ENCODE measurements at places on chromosomes 5 and 9.

GRCh38 chr5:96022971-96023370 is 61.3 kb upstream of the ELL2 start:
- DNase-seq: no peak

GRCh38 chr5:138946831-138947560 is 71.9 kb upstream of the LRRTM2 start:
- no peak for DNase-seq

GRCh38 chr9:124964604-124965003 is 23.7 kb upstream of the GOLGA1 start:
- no peak for DNase-seq

GRCh38 chr5:66113160-66113559 is 30.9 kb upstream of the SREK1 start:
- no peak for DNase-seq

DNA sequence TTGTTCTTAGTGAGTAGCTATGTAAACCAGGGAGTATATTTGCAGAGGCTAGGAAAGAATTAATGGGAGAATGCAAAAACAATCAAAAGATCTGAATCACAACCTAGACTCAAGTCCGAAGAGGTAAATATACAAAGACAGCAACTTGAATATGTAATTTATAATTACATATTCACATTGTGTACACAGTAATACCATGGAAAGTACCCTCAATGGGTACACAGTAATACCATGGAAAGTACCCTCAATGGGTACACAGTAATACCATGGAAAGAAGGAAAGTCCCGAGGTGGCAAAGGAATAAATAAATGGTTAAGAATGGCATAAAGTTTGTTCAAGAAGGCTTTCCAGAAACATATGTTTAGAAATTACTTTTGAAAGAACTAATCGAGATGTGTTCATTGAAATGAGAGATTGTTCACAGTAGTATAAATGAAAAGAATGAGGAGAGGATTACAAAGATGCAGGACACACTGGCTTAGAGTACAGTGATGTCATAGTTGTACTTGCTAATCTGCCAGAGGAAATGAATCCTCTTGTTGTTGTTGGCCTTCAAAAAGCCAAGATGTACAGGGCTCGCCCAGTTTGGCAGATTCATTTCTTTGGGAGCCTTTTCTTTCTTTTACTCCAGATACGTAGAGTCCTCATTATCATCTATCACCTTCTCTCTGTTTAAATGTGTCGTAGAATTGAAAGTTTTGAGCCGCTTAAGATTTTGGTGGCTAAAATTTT is 116.0 kb downstream of the UNC13B start:
- no peak for DNase-seq

DNA sequence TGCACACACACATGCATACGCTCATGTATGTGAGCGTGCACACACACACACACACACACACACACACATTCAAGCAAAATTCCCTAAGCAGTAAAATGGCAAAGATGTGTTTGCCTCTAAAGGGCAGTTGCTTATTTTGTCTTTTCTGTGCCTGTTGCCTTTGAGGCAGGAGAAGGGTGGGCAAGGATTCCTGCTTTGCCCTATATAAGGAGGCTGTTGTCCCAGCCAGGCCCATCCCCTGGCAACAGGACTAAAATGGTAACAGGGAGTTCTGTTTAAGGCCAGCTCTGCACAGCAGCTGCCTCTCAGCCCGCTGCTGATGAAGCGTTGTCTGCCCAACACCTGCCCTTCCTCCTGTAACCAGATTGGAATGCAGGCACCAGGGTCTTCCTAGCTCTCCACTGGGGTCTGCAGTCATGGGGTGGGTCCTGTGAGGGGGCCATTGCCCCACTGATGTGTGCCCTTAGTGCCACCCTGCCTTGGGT is 64.4 kb downstream of the PPARGC1B start:
- no peak for DNase-seq

- no peak for DNase-seq
Measured at GRCh38 chr5:546376-546908, 22.2 kb upstream of the SLC9A3 start.

DNA sequence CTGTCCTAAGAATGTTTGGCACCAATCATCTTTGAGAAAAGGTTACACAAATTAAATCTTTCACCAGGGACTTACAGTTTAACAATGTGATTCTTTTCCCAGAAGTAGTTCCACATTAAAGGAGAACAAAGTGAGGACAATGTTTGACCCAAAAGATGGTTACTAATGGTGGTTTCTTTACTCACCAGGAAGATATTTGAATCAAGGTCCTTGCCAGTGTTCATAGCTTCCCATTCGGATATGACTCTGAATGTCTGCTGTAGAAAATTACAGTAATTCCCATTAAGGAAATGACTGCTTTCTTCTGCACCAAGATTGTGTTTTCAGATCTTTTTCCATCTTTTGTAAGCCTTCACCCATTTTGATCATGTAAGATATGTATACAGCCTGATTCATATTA is 114.6 kb upstream of the ADAMTSL1 start:
- DNase-seq: no peak

DNA sequence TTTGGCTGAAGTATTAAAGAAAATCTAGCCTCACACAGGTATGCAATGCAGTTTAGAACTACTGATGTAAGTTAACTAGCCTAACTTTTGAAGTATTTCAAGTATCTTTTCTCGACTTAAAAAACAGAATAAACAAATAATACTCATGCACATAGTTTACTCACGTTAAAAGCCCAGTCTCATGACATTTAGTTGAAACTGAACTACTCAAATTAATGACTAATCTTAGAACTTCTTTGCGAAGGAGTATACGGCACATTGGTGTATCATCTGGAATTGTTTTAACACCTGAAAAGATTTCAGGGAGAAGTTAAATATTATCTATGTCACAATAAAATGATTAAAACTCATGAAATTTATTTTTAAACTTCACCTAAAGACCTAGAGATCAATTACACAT is 98.5 kb downstream of the OSMR start:
- no peak for DNase-seq

DNA sequence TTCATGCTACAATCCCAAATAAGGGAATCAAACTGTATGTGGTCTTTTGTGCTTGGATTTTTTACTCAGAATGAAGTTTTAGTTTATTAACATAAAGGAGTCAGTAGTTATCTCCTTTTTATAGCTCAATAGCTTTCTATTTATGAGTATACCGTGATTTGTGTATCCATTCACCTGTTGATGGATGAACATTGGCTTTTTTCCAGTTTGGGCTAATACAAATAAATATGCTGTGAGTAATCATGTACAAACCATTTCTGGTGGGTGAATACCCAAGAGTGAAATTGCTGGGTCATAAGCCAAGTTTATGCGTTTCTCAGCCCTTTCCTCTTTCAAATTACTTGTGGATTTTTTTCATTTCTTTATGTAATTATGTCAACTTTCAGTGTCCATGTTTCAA is 395.3 kb downstream of the OSTF1 start:
- DNase-seq: no peak

- no peak for DNase-seq
Measured at GRCh38 chr5:56278335-56278753, 45.2 kb upstream of the ANKRD55 start.

DNA sequence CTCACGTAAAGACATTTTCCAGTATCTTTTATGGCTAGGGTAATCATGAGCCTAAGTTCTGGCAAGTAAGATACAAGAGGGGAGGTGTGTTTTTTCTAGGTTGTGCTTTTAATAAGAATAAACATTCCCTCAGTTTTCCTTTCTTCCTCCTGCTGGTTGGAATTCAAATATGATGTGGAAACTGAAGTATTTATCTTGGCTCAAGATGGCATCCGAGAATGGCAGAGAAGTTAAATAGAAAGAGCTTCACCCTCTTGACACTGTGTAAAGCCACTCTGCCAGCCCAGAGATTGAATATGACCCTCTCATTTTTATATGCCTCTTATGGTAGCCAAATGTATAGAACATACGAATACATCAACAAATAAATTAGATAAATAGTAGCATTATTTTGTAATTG is 438.4 kb downstream of the ISL1 start:
- DNase-seq: no peak

DNA sequence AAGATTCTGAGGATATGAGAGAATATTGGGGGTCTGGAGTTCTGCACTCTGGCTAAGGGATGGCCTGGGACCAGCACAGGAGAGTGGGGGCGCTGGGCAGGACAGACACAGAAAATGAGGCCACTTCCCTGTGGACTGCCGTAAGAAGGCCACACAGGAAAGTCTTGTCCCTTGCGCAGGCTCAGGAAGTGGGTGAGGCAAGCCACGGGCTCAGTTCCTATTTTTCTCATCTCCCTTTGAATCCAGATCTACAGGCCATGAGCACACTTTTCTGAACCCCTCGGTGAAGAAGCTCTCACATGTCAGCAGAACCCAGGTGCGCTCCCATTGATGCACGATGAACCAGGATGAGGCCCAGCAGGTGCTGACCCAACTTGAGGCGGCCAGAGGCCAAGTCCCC is 207.4 kb downstream of the AGTPBP1 start:
- no peak for DNase-seq

DNA sequence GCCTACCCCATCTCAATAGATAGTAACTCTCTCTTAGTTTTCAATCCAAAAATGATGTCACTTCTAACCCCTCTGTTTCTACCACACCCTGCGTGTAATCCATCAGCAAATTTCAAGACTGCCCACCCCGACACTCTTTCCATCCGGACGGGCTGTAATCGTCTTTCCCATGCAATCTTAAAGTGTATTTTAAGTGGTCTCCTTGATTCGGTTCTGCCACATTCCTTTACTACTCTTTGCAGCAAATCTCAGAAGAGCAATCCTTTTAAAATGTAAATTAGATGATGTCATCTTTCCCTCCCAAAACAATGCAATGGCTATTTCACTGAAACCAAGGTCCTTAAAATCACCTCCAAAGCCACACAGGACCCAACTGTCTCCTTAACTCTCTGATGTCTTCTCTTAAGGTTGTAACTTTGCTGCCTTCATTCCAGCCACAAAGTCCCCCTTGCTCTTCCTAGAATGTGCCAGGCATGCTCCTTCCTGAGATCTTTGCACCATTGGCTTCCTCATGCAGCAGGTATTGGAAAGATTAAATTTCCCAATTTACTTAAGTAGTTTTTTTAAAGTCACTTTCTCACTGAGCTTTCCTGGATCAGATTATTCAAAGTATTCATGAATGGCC is 932.5 kb upstream of the WWC1 start:
- DNase-seq: no peak

- DNase-seq: no peak
Measured at GRCh38 chr9:136688274-136689107, 1.2 kb upstream of the AGPAT2 start.

DNA sequence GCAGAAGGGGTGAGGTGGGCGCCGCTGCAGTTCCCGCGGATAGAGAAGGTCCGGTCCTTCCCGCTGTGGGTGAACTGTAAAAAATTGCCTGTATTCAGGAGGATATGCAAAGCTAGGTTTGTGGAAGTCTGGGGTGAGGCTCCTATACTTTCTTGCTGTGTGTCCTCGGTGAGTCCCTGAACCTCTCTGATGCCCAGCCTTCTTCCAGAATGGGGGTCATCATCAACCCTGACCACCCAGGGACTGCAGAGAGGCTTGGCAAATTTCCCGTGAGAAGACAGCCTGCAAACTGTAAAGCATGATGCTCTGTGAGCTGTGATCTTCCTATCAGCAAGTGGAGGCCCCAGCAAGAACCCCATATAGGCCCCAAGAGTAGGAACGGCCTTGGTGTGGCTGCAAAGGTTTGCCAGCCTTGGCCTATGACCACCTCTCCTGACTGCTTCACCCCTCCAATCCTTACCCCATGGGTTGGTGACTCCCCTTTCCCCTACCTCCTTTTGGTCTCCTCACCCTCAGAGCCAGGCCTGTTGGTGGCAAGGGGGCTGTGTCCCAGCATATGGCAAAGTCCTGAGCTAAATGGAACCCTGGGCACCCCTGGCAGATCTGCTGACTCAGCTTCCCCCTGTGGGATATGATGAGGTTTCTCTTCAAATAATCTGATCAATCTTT is 760 bp downstream of the ALDH1B1 start:
- DNase-seq: no peak

DNA sequence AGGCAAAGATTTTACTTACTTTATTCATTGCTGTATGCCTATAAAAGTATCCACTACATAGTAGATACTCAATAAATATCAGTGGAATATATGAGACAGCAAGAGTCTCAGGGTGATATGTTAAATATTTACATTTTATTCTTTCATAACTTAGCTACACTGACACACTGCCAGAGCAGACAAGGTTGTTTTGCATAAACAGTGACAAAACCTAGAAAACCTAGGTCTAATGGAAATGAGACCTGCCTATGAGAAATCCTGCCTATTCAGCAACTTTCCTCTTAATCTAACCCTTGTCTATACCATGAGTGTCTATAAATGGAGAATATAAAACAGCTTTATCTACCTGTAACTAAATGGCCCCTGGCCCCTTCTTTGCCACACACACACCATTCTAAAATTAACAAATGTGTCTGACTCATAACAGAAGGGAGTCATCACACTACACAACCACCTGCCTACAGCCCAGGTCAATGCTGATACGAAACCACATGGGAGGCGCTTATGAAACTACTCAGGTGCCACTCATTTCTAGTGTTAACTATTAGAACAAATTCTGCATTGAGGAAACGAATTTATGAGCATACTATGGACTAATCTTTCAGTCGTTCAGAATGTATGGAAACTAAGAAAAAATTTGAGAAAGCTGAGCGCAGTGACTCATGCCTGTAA is 60.3 kb downstream of the UBAP2 start:
- no peak for DNase-seq

DNA sequence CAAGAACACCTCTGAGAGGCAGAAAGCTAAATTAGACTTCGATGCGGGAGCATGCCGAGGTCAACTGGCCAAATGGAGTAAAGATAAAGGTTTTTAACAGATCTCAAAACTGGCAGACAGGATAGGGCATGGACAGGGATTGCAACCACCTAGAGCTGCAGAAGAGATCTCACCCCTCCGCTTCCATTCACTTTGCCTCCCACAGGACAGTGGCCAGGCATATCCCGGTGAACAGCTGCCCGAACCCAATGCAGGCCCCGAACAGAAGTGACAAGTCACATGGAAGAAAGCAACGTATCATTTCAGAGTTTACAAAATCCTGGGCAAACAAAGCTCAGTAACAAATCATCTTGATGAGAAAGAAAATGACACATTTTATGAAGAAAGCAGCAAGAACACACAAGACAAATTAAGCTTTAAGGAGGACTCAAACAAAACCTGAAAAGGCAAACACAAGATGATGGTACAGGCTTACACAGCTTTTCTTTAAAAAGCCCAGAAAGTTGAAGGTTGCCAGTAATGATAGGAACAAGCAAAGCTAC is 18.4 kb downstream of the RNF130 start:
- DNase-seq: no peak

- no peak for DNase-seq
Measured at GRCh38 chr5:169219961-169220360, 81.0 kb downstream of the SLIT3 start.

- DNase-seq: no peak
Measured at GRCh38 chr5:51657340-51658240, 274.3 kb downstream of the ISL1 start.

- no peak for DNase-seq
Measured at GRCh38 chr5:140261403-140262171, 41.3 kb downstream of the PFDN1 start.

GRCh38 chr9:16879416-16879815 is 8.9 kb upstream of the BNC2 start:
- no peak for DNase-seq

All from NCI-H1417 treated with DMSO at 0.1 percent for 48 hours (cell line).